Spleen (tissue), 13 donors: ENCODE measurements at places on chromosomes 2 and 18. TPM values are rescaled to one million over a fixed set of nuclear protein-coding genes. Genes with fewer than 3 reads are reported as not detected.

IL1B gene
- polyA plus RNA-seq: 3.4 TPM

POTEJ gene
- polyA plus RNA-seq: not detected

SERPINB5 gene
- polyA plus RNA-seq: 0.02 TPM

ASPRV1 gene
- 1.2 TPM for polyA plus RNA-seq

- no peaks in the 10 kb centered on the region for H3K27me3 ChIP-seq
- H3K27ac ChIP-seq: no peak overlapping the region
- DNase-seq: no peak
These were observed 32.4 kb upstream of the CCDC150 start for GRCh38 chr2:196607073-196607472.

DNA sequence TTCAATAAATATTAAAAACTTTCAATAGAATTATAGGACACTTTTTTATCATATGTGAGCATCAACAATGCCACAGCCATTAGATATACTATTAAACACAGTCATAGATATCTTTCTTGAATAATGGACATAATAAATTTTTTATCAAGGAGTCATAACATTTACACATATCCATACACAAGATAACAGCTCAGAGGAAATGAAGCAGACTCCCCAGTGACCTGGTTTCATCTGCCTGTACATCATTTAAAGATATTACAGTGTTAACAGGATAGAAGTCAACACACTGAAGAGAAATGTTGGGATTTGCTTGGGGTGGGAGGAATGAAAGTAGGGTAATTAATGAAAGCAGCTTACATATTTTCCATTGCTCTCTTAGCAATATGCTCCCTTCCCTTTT, 5.1 kb downstream of the SCG2 start:
- no peaks in the 10 kb centered on the region for H3K27me3 ChIP-seq
- no peak overlapping the region for H3K27ac ChIP-seq
- no peak for DNase-seq
- peaks cover 1% of the 10 kb centered on the region for H3K4me1 ChIP-seq

DNA sequence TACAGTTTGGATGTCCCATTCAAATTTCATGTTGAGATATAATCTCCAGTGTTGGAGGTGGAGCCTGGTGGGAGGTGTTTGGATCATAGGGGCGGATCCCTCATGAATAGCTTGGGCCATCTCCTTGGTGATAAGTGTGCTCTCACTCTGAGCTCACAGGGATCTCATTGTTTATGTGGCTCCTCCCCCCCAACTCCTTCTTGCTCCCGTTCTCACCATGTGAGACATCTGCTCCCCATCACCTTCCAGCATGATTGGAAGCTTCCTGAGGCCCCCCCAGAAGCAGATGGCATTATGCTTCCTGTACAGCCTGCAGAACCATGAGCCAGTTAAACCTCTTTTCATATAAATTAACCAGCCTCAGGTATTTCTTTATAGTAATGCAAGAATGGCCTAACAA, 3.0 kb upstream of the INPP1 start:
- no peak overlapping the region for H3K27ac ChIP-seq
- peaks cover 19% of the 10 kb centered on the region for H3K4me1 ChIP-seq
- no peaks in the 10 kb centered on the region for H3K27me3 ChIP-seq
- no peaks in the 10 kb centered on the region for H3K36me3 ChIP-seq
- DNase-seq: no peak

- H3K27me3 ChIP-seq: no peaks in the 10 kb centered on the region
- H3K36me3 ChIP-seq: no peaks in the 10 kb centered on the region
- H3K27ac ChIP-seq: no peak overlapping the region
- no peak for DNase-seq
- H3K4me3 ChIP-seq: no peak overlapping the region
- peaks cover 17% of the 10 kb centered on the region for H3K4me1 ChIP-seq
These were observed 29.3 kb downstream of the MRPL33 start for GRCh38 chr2:27800856-27801255.

DNA sequence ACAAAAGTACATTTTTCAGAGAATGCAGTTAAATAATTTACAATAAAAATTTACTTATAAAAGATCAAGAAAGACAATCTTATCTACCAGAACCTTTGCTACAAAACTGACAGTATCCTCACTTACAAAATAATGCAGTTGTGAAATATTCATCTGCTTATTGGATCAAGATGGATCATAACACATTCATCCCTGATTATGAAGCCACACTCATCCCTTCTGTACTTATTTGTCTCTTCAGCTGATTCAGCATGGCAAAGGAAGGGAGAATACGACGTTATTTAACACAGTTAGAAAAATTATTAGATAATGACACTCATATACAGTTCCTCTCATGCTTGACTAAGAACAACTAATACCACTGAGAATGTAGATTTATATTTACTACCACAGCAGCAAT, 46.4 kb downstream of the TCF4 start:
- no peaks in the 10 kb centered on the region for H3K27me3 ChIP-seq
- DNase-seq: no peak
- no peak overlapping the region for H3K27ac ChIP-seq
- no peaks in the 10 kb centered on the region for H3K4me1 ChIP-seq
